ENCODE measurements at places on chromosomes 1 and 21. TPM values are rescaled to one million over a fixed set of nuclear protein-coding genes. Genes with fewer than 3 reads are reported as not detected.

STRIP1 gene
- 61.7 TPM for total RNA-seq

FCER1G gene
- 0.23 TPM for total RNA-seq

TMPRSS15 gene
- not detected for total RNA-seq

TGFB2 gene
- 85.8 TPM for total RNA-seq

PSRC1 gene
- 4.7 TPM for total RNA-seq

PCNX2 gene
- 21.9 TPM for total RNA-seq

PAPPA2 gene
- 0.53 TPM for total RNA-seq

AQP10 gene
- total RNA-seq: 0.12 TPM

DDAH1 gene
- 17.8 TPM for total RNA-seq

HLX gene
- 3.3 TPM for total RNA-seq

TBX19 gene
- 0.53 TPM for total RNA-seq

CR2 gene
- not detected for total RNA-seq

SEC16B gene
- 2.9 TPM for total RNA-seq

KLHDC9 gene
- 1.5 TPM for total RNA-seq

CTTNBP2NL gene
- 12.9 TPM for total RNA-seq

SPRR2D gene
- not detected for total RNA-seq

FAM110D gene
- total RNA-seq: 0.08 TPM

UBE2U gene
- total RNA-seq: not detected

CDC14A gene
- 1.8 TPM for total RNA-seq

JAM2 gene
- 0.35 TPM for total RNA-seq

HSD11B1 gene
- total RNA-seq: 0.45 TPM

ZNF644 gene
- 38.9 TPM for total RNA-seq

OR6K2 gene
- total RNA-seq: not detected

FAM131C gene
- total RNA-seq: 0.08 TPM

HHIPL2 gene
- 0.35 TPM for total RNA-seq

WNT3A gene
- not detected for total RNA-seq

TNFRSF9 gene
- total RNA-seq: not detected

BEST4 gene
- 0.08 TPM for total RNA-seq

RGS16 gene
- 0.30 TPM for total RNA-seq

SAMD11 gene
- 4.4 TPM for total RNA-seq

FAM151A gene
- not detected for total RNA-seq

BSDC1 gene
- total RNA-seq: 37.9 TPM

KCNK1 gene
- total RNA-seq: 0.23 TPM

NHLH1 gene
- not detected for total RNA-seq

RPF1 gene
- total RNA-seq: 30.2 TPM

FCGR1A gene
- total RNA-seq: not detected

ERO1B gene
- 0.45 TPM for total RNA-seq

KRTAP13-2 gene
- not detected for total RNA-seq

PRDM16 gene
- 11.4 TPM for total RNA-seq

CLDN17 gene
- not detected for total RNA-seq

ETNK2 gene
- 1.1 TPM for total RNA-seq

SLC45A1 gene
- total RNA-seq: 0.30 TPM

RHBG gene
- total RNA-seq: not detected

NBPF4 gene
- total RNA-seq: not detected

ZNF124 gene
- total RNA-seq: 16.0 TPM

FGGY gene
- 19.4 TPM for total RNA-seq

MAP3K7CL gene
- total RNA-seq: 38.0 TPM

IL12RB2 gene
- not detected for total RNA-seq

SLC26A9 gene
- total RNA-seq: not detected
